ENCODE measurements at places on chromosomes 1 and 21. TPM values are rescaled to one million over a fixed set of nuclear protein-coding genes. Genes with fewer than 3 reads are reported as not detected.

Gene LENEP
- not detected for total RNA-seq

Gene DCDC2B
- total RNA-seq = not detected

Gene OR2L2
- not detected for total RNA-seq

Gene TRIM63
- not detected for total RNA-seq

Gene PODN
- total RNA-seq = 0.56 TPM

Gene ANGPTL1
- total RNA-seq = not detected

Gene MR1
- total RNA-seq = 5.0 TPM

Gene MROH9
- total RNA-seq = not detected

Gene PADI3
- not detected for total RNA-seq

Gene CD247
- total RNA-seq = not detected

Gene LAMB3
- total RNA-seq = 0.72 TPM

Gene B3GALT2
- 5.8 TPM for total RNA-seq

Gene HEYL
- total RNA-seq = not detected

Gene PTPN22
- 0.28 TPM for total RNA-seq

Gene UBE2Q1
- 25.3 TPM for total RNA-seq

Gene SERINC2
- total RNA-seq = 2.0 TPM

Gene KLHDC8A
- total RNA-seq = not detected

Gene OVAAL
- total RNA-seq = not detected

Gene KCNJ6
- under 0.01 TPM for total RNA-seq

Gene MYBPH
- not detected for total RNA-seq

Gene SRGAP2B
- total RNA-seq = 69.2 TPM

Gene PCP4L1
- not detected for total RNA-seq

Gene SAMD13
- 0.56 TPM for total RNA-seq

Gene LRRC7
- under 0.01 TPM for total RNA-seq

Data from IMR-90 (cell line).